Endothelial cell (in vitro differentiated cells): ENCODE measurements at places on chromosomes 5 and 9.

GRCh38 chr9:76912636-76913275 lies 6.8 kb upstream of the PRUNE2 start:
- DNase-seq: no peak

DNA sequence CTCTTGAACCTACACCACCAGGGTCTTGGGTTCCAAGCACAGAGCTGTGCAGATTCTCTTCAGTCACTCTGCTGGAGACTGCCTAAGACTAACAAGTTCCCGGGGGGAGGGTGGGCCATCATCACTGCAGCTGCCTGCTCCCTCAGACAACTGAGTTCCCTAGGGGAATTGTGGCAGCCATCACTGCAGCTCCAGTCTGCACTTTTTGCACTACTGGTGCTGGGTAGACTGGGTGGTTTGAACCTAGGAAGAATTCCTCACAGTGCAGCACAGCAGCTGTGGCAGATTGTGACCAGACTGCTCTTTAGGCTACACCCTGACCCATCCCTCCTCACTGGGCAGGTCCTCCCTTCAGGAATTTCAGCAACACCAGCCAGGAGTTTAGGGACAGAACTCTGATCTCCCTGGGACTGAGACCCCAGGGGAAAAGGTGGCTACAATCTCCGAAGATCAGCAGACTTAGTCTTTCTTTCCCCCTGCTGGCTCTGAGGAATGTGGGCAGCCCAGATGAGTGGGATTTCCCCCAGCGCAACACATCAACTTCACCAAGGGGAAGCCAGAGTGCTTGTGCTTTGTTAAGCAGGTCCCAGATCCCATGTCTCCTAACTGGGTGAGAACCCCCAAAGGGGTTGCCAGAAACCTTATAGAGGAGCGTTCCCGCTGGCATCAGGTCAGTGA lies 30.9 kb upstream of the RGMB start:
- no peak for DNase-seq

DNA sequence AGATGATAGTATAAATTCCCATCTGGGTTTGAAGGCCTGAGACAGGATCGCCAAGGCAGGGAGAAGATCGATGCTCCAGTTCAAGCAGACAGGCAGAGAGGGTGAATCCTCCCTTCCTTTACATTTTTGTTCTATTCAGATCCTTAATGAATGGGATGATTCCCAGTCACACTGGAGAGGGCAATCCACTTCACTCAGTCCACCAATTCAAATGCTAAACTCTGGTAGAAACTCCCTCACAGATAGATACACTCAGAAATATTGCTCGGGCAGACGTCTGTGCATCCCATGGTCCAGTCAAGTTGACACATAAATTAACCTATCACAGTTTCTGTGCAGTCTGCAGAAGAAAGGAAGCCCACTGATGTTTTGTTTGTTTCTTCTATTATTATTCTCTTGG lies 193.1 kb upstream of the ZNF462 start:
- DNase-seq: no peak

DNA sequence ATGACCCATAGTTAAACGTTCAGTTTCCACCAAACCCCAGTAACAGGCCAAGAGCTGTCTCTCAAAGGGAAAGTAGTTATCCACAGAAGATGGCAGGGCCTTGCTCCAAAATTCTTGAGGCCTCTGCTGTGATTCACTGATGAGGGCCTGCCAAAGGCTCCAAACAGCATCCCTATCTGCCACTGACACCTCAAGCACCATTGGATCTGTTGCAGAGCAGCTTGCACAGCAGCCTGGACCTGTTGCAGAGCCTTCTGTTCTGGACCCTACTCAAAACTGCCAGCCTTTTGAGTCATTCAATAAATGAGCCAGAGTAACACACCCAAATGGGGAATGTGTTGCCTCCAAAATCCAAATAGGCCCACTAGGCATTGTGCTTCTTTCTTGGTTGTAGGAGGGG lies 741.5 kb upstream of the RGMB start:
- no peak for DNase-seq

DNA sequence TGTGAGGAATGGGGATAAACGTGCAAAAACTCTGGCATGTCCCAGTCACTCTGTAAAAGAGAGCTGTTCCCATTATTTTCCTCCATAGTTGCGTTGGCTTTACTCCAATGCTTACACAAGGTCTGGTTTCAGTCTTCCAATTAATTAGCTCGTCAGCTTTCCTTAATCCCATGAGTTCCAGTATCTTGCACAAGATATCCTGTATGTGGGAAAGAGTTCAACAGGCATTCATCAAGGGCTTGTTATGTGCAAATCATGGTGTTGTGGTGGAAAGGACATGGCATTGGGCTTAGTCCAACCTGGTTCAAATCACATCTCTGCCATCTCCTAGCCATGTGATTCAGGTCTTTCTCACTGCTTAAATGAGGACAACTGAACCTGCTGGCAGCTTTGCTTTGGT lies 77.5 kb upstream of the PANK3 start:
- no peak for DNase-seq

- DNase-seq: no peak
These were observed 17.9 kb downstream of the HSD17B4 start for GRCh38 chr5:119470105-119470763.

DNA sequence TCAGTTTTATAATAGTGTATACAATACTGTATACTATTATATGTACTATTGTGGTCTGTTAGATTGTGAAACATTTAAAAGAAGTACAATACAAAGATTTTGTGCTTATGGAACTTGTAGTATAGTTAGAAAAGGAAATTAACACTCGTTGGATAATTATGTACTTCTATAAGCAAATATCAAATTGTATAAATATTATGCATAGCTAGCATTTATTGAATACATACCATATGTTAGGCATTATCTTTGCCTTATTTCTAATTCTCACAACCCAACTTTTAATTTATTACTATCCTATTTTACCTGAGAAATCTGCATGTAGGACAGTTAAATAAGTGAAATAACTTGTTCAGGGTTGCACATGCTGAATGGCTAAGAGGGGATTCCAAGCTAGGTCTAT lies 37.5 kb downstream of the RAB3C start:
- no peak for DNase-seq

DNA sequence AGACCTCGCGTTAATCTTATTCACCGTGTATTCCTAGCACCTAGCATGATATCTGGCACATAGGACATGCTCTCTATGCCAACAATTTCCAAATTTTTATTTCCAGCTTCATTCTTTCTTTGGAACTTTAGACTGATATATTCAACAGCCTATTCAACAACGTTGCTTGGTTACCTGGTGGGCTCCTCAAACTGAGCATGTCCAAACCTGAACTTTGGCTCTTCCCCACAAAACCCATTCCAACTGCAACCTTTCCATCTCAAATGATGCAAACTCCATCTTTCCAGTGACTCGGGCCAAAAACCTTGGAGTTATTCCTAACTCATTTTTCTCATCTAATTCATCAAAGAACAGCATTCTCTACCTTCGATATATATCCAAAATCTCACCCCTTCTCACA lies 525.2 kb downstream of the AGTPBP1 start:
- no peak for DNase-seq

GRCh38 chr5:11555171-11555570 lies 349.1 kb downstream of the CTNND2 start:
- DNase-seq: no peak

DNA sequence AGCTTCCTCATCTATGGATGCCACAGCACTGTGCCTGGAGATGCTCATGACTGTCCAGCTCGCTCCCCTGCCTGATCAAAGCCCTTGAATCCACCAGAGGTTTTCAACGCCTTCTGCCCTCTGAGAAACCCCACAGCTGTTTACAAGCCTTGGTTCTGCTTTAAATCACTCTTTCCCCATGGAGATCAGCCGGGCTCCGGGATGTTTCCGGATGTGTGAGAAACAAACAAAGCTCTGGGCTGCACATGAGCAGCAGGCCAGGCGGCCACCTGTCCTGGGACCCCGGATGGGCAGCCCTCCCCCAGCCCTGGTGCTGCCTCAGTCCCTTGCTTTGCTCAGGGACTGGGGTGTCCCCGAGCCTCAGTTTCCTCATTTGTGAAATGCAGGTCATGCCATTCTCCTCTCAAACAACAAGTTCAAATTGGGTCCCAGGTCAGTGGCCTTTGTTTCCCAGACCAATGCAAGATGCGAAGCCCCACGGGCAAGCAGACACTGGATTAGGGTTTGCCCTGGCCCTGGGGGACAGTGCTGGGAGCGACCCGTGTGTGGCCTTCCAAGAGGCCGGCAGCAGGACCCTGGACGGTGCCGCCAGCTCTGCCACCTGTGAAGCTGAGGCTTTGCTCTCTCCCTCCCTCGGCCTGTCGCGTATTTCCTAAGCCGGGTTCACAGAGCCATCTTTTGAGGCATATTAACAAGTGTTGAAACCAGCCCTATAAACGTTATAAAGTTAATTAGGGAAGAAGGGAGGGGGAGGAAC lies 42.4 kb upstream of the PHYKPL start:
- no peak for DNase-seq

DNA sequence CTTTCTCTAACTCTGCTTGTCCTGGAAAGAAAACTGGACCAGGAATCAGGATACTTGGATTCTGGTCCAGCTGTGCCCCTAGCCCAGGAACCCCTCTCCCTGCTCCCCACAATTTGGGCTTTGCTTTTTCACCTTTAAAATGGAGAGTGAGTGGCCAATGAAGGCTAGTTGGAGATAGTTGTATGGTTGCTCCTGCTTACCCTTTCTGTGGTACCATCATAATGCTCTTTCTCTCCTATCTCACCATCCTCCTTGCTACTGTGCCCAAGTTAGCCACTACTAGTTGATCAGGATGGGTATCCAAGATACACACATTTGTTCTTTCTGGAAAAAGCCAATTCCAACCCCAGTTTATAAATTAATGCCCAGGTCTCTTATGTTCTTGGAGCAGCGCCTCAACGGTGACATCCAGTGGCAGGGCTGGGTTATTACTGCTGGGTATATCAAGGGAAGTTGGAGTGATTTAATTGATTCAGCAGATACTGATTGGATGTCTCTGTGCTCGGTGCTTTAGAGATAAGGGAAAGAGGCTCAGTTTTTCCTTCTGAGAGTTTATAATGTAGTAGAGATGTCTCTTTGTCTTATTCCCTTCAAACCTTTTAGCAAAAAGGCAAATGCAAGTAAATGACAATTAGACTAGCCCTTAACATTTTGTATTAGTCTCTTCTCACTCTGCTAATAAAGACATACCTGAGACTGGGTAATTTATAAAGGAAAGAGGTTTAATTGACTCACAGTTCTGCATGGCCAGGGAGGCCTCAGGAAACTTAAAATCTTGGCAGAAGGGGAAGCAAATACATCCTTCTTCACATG lies 38.5 kb downstream of the FAXDC2 start:
- peak; percentile 68 for DNase-seq

DNA sequence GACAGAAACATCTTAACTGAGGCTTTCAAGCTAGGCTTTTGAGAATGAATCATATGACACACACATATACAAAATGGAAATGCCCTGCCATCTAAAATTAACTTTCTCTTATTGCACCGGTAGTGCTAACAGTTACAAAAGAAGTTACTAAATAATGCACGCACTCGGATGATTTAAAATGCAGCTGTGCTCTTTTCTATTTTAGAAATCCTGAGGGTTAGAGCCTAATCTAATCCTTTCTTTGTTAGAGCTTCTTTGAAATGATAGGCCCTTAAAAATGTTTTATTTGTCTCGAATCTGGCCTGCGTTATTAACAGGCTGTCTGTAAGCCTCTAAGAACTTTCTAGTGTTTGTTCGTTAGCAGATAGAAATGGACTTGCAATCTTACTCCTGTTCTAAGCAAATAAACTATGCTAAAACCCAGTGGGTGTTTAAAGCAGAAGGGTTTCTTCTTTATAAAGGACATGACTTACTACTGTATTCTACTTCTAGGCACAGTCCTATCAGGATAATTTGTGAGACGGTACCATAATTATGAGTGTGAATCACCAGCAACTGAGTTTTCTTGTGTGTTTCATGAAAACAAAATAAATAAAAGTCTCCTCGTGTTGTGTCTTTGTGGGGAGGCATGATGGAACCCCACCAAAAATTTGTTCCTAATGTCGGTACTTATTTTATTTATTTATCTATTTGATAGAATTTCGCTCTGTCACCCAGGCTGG lies 69.2 kb upstream of the MYO10 start:
- no peak for DNase-seq

- DNase-seq: no peak
These were observed 6.4 kb upstream of the RNU6ATAC start for GRCh38 chr9:134170532-134171315.

- no peak for DNase-seq
These were observed 17.7 kb downstream of the IL31RA start for GRCh38 chr5:55868846-55869245.

DNA sequence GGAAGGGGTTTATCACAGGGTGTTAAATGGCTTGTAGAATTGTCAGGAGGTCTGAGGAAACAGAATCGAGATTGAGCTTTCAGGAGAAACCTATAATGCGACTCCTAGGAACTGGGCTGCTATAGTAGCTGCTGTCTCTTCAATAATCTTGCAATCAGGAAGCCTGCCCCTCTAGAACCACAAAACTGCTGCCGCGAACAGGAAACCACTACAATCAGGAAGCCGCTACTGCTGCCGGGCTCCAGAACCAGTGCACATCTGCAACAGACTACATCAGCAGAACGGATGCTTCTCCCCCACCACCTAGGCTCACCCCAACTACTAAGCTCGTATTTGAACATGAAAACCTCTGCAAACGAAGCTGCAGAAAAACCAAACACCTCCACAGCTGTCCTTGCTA lies 31.6 kb downstream of the TNFSF8 start:
- DNase-seq: no peak

- DNase-seq: peak; percentile 23
These were observed 119.5 kb downstream of the TRPM3 start for GRCh38 chr9:71001780-71002386.

- no peak for DNase-seq
These were observed 154.5 kb upstream of the IER5L start for GRCh38 chr9:129332581-129332980.

DNA sequence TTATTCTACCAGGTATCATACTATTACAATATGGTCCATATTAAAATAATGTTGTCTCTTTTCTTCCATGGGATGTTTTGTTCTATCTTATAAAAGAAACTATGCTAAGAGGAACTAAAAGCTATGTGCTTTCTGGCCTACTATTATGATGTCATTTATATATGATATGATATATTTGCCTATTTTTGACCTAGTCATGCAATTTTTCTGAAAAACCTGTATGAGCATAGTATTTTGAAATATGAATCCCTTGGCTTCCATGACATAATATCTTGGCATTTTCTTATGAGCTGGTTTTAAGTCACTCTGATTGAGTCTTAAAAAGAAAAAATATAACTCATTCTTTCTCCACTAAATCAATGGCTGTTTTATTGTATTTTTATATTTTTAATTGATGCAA lies 60.7 kb downstream of the MAN2A1 start:
- no peak for DNase-seq

- no peak for DNase-seq
These were observed 116.5 kb upstream of the FBXL7 start for GRCh38 chr5:15383469-15383868.

- DNase-seq: no peak
These were observed 27.4 kb upstream of the SYNPO start for GRCh38 chr5:150612905-150613670.

- DNase-seq: no peak
These were observed 338.2 kb downstream of the BNC2 start for GRCh38 chr9:16532272-16532671.

- DNase-seq: no peak
These were observed 136.4 kb downstream of the SAXO1 start for GRCh38 chr9:18896531-18897179.
